ENCODE measurements at places on chromosomes 13 and 19.

DNA sequence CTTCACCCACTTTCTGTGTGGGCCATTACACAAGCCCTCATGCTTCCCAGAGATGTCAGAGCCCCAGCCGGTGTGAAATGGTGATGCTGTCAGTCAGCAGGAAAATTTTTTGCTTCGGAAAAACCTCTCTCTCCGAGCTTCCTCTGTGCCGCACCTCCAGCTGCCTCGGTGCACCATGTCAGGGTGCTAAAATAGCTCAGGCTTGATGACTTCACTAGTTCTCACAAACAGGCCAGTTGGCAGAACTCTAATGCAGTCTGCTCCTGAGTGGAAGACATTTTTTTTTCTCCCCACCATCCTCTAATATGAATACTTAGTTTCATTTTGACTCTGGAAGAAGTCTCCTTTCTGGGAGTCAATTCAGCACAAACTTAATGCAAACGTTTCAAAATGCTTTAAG lies 71.3 kb downstream of the KLF12 start:
- peak; percentile 48 for DNase-seq

DNA sequence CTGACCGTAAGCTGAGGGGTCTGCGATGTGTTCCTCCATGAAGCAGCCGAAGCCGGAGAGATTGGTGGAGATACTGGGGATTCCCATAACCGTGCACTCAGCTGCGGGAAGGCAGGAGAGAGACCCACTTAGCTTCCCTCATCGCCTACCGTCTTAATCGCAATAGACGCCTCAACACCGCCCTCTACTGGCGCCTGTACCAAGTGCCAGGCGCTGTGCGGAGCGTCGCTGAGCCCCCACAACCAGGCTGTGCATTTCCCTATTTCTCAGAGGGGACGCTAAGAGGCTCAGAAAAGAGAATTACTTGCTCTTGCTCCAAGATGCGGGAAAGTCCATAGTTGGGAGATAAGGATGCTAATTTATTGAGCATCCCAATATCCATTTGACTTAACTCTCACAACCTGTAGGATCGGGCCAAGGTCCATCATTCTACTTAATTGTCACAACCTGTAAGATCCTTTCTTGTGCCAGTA lies 5.8 kb downstream of the FTL start:
- peak; percentile 89 for DNase-seq

DNA sequence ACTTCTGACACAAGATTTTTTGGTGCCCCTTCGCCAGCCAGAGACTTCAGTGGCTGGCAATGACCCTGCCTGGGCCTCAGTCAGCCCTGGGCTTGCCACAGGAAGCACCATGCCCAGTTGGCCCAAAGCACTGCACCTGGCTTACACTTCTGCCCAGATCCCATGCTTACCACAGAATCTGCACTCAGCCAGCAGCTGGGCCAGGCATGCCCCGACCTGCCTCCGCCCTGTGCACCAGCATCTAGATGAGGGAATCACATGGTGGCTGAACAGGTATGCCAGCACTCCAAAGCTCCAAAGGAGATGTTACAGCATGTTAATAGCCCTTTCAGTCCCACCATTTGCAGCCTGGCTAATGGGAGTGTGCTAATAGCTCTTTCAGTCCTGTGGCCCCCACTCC lies 690.9 kb downstream of the SLITRK6 start:
- DNase-seq: no peak

DNA sequence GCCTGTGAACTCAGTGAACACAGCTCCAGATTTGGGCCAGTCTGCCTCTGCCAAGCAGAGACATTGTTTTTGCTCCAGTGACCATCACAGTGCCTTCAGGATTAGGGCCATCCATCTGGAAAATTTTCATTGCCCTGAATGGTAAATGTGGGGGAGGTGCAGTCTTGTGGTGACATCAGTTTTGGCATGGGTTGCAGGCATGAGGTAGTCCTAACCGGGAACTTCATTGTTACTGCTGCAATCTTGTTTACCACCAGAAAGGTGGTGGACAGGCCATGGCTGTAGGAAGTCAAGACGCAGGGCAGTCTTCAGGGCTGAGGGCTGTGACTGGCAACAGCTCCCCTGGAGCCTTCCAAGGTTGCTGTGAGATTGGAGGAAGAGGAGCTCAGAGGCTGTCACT lies 55.2 kb downstream of the SPATA13 start:
- DNase-seq: no peak

DNA sequence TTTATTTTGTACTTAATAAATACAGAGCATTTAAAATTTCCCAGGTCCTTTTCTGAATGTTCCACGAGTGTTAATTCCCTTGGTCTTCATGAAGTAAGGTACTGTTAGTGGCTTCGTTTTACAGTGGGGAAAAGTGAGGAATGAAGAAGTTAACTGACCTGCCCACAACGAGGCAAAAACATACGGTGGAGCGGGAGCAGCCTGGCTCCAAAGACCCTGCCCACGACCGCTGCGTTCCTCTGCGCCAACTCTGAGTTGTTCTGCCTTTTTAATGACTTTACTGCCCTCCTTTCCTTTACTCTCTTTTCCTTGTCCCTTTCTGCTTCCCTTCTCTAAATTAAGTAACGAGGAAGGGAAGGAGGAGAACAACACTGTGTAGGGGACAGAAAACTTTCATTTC lies 392.9 kb downstream of the PCDH9 start:
- DNase-seq: no peak

DNA sequence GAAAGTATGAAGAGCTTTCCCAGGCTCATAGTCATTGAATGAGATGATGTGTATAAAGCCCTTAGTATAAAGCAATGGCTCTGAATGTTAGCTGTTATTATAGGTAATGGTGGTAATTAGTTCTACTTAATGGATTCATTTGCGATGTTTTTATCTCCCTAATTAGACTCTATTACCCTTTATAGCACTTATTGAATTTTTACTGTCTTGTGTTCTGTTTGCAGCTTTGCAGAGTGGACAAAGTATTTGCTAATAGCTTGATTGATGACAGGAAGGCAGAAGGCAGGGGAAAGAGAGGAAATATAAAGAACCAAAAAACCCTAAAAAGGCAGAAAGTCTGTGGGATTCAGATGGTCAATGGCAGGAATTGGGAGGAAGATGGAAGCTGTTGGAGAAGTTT lies 524.4 kb upstream of the SPRY2 start:
- DNase-seq: no peak

- DNase-seq: no peak
Observed at GRCh38 chr19:30420881-30421280, 48.7 kb downstream of the ZNF536 start.

GRCh38 chr19:29622166-29623070 lies 16.3 kb downstream of the POP4 start:
- peak; percentile 70 for DNase-seq
